Breast epithelium (tissue), 4 donors: ENCODE measurements at places on chromosomes 5 and 9.

DNA sequence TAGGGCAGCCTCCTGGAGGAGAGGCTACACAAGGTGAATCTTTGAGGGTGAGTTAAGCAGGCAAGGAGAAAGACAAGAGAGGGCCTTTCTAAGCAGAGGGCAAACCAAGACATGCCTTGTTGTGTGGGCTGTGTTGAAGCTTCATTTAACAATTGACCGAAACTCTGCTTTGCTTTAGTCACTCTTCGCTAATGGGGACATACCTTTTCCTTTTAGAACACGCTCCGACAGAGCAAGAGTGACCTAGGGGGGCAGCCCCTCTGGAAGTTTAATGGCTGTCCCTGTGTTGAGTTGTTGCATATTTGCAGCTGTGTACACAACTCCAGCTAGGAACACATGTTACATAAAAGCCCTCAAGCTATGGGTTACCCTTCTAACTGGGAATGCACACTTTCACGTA, 218.1 kb upstream of the WWC1 start:
- no peaks in the 10 kb centered on the region for H3K4me1 ChIP-seq
- H3K4me3 ChIP-seq: no peak overlapping the region
- no peaks in the 10 kb centered on the region for H3K36me3 ChIP-seq

- no peaks in the 10 kb centered on the region for H3K27me3 ChIP-seq
- no peaks in the 10 kb centered on the region for H3K4me1 ChIP-seq
- H3K36me3 ChIP-seq: no peaks in the 10 kb centered on the region
- no peak overlapping the region for H3K4me3 ChIP-seq
- no peak overlapping the region for H3K27ac ChIP-seq
These were observed 8.4 kb downstream of the SEMA5A start for GRCh38 chr5:9537223-9538141.

DNA sequence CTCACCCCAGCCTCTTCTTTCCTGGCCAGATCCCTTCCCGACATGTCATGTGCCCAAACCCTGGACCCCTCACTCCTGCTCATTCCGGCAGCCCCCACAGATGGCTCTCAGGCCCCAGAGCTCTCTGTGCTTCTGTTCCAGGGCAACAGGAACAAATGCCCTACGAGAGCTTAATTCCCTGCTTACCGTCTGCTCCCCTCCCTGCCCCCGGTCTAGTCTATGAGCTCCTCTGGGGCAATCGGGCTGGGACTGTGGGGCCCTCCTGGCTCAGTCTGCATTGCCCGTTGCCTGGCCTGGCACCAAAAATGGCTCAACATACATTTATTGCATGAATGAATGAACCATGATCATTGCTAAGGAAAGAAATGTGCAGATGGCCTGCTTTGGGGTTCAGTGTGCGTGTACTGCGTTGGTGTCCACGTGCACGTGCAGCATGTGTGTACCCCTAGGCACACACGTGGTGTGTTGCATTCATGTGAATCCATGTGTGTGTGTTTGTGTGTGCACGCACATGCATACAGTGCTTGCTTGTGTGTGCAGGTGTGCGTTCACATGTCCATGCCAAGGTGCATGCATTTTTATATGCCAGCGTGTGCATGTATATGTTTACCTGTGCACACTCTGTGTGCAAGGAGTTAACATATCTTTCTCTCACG, 201.2 kb upstream of the IER5L start:
- H3K27ac ChIP-seq: no peak overlapping the region
- no peaks in the 10 kb centered on the region for H3K36me3 ChIP-seq
- H3K4me3 ChIP-seq: no peak overlapping the region
- H3K27me3 ChIP-seq: no peaks in the 10 kb centered on the region

DNA sequence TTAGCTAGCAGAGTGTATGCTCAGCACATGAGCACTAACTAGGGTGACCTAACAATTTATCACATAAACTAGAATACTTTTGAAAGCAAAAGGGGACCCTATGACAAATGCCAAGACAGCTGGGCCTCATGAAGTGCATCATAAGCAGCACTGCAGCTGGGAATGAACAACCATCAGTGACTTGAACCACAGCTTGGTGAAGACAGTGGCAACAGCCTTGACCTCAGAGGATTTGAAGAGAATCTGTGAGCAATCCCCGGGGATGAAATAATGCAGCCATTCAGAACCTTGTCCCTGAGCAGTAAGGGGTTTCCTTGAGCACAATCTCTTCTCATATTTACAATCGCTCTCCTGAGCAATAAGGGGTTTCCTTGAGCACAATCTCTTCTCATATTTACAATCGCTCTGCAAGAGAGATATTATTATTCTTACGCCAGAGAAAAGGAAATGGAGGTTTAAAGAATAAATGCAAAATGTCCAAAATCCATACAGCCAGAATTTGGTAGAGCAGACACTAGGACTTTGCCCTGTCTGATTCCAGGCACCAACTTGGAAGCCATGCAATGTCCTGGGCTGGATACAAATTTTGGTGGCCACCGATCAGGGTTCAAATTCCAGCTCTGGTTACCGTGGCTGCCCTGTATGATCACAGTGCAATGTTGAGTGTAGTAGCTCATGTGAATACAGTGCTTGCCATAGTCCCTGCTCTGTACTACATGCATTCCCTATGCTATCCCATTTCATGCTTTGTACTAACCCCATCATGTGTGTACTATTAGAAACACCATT, 846 bp upstream of the NSG2 start:
- H3K4me1 ChIP-seq: no peaks in the 10 kb centered on the region
- no peak overlapping the region for H3K4me3 ChIP-seq
- H3K36me3 ChIP-seq: no peaks in the 10 kb centered on the region

DNA sequence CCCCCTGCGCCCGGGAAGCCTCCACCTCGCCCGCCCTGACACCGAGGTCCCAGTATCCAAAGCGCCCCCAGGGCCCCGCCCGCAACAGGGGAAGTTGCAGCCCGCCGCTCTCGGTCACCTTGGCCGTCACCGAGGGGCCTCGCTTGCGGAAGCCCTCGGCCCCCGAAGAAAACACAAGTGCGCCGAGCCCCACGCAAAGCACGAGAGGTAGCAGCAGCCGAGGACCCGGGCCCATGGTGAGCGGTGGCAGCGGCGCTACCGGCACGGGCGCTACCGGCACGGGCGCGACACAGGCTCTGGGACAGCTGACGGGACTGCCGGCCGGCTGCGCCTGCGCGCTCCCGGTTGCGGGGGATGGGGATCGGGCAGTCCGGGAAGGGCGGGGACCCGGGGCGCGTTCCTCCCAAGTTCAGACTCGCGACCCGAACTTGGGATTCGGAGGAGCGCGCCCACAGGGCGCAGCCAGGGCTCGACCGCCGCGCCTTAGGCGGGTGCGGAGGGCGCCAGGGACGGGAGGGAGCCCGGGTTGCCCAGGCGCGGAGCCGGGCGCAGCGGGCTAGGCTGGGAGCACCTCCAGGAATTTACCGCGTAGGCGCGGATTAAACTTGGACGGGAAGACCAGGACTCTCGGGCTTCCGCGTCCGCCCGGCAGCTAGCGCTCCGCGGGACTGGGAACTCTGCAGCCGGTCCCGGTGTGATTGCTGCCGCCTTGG, at the start of gene PPIC:
Gene PPIC, minus strand, starts transcription at position 335 of the 713 bp plus-strand sequence. Its CDS starts 100 bp downstream, at position 235.
- H3K36me3 ChIP-seq: no peaks in the 10 kb centered on the region
- peak; percentile 64 for DNase-seq
- H3K4me1 ChIP-seq: peaks cover 3% of the 10 kb centered on the region
- H3K4me3 ChIP-seq: peak within 1 kb of the TSS; percentile 93
- no peaks in the 10 kb centered on the region for H3K27me3 ChIP-seq

- no peak overlapping the region for H3K27ac ChIP-seq
- H3K27me3 ChIP-seq: no peaks in the 10 kb centered on the region
- no peak overlapping the region for H3K4me3 ChIP-seq
- H3K36me3 ChIP-seq: no peaks in the 10 kb centered on the region
These were observed 46.4 kb downstream of the ERP44 start for GRCh38 chr9:100052375-100052774.

GRCh38 chr9:3879315-3879714, 353.5 kb upstream of the RFX3 start:
- H3K27ac ChIP-seq: no peak overlapping the region
- no peak for DNase-seq
- no peaks in the 10 kb centered on the region for H3K27me3 ChIP-seq
- H3K4me1 ChIP-seq: no peaks in the 10 kb centered on the region

DNA sequence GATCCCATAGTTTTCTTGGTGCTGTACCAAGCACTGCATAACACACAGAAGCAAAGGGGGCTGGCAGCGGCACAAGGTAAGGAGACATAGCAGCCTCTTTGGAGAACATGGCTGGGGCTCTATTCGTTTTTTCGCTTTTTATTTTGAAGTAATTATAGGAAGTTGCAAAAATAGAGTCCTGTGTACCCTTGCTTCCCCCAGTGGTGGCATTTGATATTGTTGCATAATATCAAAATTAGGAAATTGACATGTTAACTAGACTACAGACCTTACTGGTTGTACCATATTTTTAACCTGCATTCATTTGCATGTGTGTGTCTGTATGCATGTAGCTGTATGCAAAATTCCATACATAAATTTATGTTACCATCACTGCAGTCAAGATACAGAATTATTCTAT, 6.6 kb upstream of the UBQLN1 start:
- H3K36me3 ChIP-seq: no peaks in the 10 kb centered on the region
- no peak for DNase-seq
- no peaks in the 10 kb centered on the region for H3K4me1 ChIP-seq
- H3K4me3 ChIP-seq: no peak overlapping the region

DNA sequence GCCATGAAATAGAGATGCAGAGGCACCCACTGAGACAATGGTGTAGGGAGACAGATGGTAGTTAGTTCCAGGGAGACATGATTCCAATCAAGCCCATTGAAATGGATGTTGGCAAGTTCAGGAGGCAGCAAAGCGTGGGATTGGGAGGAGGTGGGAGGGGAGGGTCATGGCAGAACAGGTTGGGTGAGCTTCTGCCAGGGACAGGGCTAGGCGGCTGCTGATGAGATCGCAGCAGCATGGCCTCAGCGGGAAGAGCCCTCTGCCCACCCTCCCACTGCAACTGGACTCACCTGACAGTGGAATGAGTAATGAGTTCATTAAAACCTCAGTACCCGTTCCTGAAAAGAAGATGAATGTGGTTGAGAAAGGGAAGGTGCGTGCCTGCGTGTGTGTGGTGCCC, 418.2 kb downstream of the CDK5RAP2 start:
- H3K36me3 ChIP-seq: no peaks in the 10 kb centered on the region
- H3K27me3 ChIP-seq: no peaks in the 10 kb centered on the region
- DNase-seq: no peak
- no peaks in the 10 kb centered on the region for H3K4me1 ChIP-seq

- peak overlapping the region; percentile 100 for H3K27ac ChIP-seq
- peaks cover 52% of the 10 kb centered on the region for H3K4me1 ChIP-seq
- H3K36me3 ChIP-seq: no peaks in the 10 kb centered on the region
- H3K4me3 ChIP-seq: peak overlapping the region; percentile 6
These were observed 1.5 kb downstream of the SPAAR start for GRCh38 chr9:35910613-35911359.

GRCh38 chr5:153960269-153961215, 78.2 kb downstream of the FAM114A2 start:
- no peak overlapping the region for H3K4me3 ChIP-seq
- no peaks in the 10 kb centered on the region for H3K36me3 ChIP-seq
- H3K27ac ChIP-seq: no peak overlapping the region
- H3K27me3 ChIP-seq: no peaks in the 10 kb centered on the region
- H3K4me1 ChIP-seq: no peaks in the 10 kb centered on the region
- DNase-seq: no peak

DNA sequence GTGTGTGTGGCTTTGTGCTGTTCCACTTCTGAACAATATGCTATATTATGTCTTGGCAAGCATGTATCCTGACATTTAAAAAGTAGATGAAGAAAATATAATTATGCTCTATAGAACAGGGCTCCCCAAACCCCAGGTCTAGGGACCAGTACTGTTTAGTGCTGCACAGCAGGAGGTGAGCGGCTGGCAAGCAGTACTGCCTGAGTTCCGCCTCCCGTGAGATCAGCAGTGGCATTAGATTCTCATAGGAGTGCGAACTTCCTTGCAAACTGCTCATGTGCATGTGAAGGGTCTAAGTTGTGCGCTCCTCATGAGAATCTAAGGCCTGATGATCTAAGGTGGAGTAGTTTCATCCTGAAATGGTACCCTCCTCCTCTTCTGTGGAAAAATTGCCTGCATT, 979.1 kb upstream of the CTNND2 start:
- no peak for DNase-seq
- H3K27ac ChIP-seq: no peak overlapping the region
- no peaks in the 10 kb centered on the region for H3K27me3 ChIP-seq
- no peaks in the 10 kb centered on the region for H3K36me3 ChIP-seq
- H3K4me3 ChIP-seq: no peak overlapping the region

GRCh38 chr9:127788337-127789011, 2.6 kb downstream of the CDK9 start:
- H3K4me3 ChIP-seq: no peak overlapping the region
- no peaks in the 10 kb centered on the region for H3K27me3 ChIP-seq
- no peak overlapping the region for H3K27ac ChIP-seq
- DNase-seq: no peak
- peaks cover 2% of the 10 kb centered on the region for H3K4me1 ChIP-seq
- H3K36me3 ChIP-seq: peaks cover 18% of the 10 kb centered on the region

DNA sequence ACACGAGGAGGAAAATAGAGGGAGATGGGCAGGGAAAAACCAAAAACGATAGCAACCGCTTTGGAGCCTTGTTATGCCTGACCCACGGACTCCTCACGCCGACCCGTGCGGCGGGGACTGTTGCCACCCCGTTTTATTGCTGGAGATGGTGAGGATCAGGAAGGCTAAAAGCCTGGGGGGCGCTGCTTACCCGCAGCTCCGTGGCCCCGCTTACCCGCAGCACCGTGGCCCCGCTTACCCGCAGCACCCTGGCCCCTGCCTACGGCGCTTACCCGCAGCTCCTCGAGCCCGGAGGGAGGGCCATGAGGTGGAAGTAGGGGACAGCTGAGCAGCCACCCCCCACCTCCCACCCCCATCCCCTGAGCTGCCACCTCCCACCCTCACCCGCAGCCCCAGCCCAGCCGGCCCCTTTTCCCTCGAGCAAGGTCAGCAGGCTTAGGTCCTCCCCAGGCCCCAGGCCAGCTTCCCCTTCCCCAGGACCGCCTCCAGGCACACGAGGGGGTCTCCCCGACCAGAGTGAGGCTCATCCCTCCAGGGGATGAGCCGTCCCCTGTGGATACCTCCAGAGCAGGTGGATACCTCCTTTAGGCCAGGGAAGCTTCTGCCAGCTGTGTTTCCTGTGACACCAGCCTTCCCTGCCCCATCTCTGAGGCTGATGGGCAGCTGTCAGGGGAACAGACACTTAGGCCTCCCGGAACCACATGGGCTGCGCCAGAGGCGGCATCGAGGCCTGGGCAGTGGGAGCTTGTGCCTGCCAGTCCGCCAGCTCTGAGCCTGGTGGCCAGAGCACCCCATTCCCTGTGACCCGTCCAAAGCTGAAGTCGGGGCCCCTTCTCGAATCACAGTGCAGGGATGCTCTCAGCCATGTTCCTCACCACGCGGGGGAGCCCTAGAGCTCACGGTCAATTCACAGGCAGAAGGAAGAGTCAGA, 92.3 kb downstream of the LMX1B start:
- no peak overlapping the region for H3K4me3 ChIP-seq
- no peak overlapping the region for H3K27ac ChIP-seq
- H3K36me3 ChIP-seq: no peaks in the 10 kb centered on the region
- peaks cover 9% of the 10 kb centered on the region for H3K27me3 ChIP-seq

GRCh38 chr5:40681363-40682153, 1.8 kb downstream of the PTGER4 start:
- H3K4me1 ChIP-seq: no peaks in the 10 kb centered on the region
- H3K27ac ChIP-seq: peak overlapping the region; percentile 95
- no peaks in the 10 kb centered on the region for H3K27me3 ChIP-seq
- peak overlapping the region; percentile 83 for H3K4me3 ChIP-seq

- no peak overlapping the region for H3K27ac ChIP-seq
- H3K4me1 ChIP-seq: no peaks in the 10 kb centered on the region
- no peaks in the 10 kb centered on the region for H3K27me3 ChIP-seq
- DNase-seq: no peak
- no peaks in the 10 kb centered on the region for H3K36me3 ChIP-seq
These were observed 94.7 kb downstream of the INIP start for GRCh38 chr9:112623198-112623597.

- H3K4me3 ChIP-seq: peak overlapping the region; percentile 55
- H3K4me1 ChIP-seq: no peaks in the 10 kb centered on the region
- peak overlapping the region; percentile 95 for H3K27ac ChIP-seq
- no peak for DNase-seq
- H3K27me3 ChIP-seq: peaks cover 34% of the 10 kb centered on the region
These were observed 34.6 kb upstream of the NFIB start for GRCh38 chr9:14348373-14349145.
